ENCODE measurements at places on chromosomes 2 and 18. TPM values are rescaled to one million over a fixed set of nuclear protein-coding genes. Genes with fewer than 3 reads are reported as not detected.

DNA sequence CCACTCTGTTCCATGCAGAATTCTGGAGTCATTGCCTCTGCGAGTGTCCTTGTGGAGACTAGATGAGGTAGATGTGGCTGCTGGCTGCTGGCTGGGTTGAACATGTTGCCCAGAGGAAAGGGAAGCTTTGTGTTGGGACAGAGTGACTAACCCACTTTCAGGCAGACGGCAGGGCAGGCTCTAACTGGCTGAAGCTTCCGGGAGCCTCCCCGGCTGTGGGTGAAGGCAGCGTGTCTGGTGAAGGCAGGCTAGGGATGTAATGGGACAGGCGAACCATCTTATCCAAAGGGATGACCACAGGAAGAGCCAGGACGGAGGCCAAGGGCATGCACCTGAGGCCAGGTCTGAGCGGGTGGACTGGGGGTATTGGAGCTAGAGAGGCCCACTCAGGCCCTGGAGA is 16.0 kb downstream of the ASPRV1 start:
- no peak for DNase-seq

DNA sequence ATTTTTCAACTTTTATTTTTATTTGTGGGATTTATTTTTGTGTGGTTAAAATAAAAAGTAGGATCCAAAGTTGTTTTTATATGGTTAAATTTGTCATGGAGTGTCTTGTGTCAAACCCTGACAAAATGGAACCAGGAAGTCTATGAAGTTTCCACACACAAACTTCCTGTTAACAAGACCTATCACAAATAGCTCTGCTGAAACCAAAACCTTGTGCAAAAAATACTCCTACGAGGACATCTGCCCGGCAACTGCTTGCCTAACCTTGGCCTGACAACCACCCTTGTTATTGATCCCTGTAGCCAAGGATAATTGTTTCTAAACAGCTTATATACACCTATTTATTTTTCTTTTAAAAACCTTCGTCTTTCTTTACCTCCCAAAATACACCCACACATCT is 389.6 kb downstream of the TRIB2 start:
- no peak for DNase-seq

The AQP12A gene
- total RNA-seq, result not detected

The LIMS4 gene
- 66.8 TPM for total RNA-seq
